ENCODE measurements at places on chromosomes 3 and 15.

DNA sequence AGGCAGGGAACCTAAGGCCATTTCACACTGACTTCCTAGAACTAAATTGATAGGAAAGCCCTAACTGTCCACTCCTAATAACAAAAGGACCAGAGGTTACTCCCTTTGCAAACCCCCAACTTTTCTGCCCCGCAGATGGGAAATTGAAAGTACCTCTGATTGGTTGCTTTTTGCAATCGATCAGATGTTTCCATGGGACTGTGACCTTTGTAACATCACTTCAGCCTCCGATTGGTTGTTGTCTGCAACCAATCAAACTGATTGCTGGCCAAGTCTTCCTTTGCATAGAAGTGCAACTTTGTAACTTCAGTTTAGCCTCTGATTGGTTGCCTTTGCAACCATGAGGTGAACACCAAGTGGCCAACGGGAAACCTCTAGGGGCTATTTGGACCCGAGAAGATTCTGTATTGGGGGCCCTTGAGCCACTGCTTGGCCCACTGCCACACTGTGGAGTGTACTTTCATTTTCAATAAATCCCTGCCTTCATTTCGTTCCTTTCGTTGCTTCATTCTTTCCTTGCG lies 11.3 kb upstream of the KNL1 start:
- DNase-seq, result no peak

GRCh38 chr3:126290325-126290724 lies 66.9 kb downstream of the KLF15 start:
- no peak for DNase-seq

DNA sequence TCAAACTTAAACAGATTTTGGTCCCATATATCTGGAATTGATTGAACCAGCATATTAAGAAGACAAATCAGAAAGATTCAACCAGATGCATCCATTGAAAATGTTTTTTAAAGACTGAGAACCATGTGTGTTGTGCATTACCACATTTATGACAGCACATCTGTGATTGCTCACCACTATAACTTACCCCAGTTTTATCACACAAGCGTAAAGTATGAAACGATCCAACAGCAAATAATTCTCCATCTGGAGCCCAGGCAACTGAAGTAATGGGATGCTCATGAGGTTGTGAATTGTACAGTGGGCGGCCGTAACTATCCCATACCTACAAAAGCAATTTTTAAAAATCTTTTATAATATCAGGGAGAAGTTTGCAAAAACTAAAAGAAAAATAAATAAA lies 43.2 kb downstream of the IFT80 start:
- no peak for DNase-seq

- no peak for DNase-seq
Observed at GRCh38 chr3:64047787-64048186, 24.5 kb upstream of the PSMD6 start.

DNA sequence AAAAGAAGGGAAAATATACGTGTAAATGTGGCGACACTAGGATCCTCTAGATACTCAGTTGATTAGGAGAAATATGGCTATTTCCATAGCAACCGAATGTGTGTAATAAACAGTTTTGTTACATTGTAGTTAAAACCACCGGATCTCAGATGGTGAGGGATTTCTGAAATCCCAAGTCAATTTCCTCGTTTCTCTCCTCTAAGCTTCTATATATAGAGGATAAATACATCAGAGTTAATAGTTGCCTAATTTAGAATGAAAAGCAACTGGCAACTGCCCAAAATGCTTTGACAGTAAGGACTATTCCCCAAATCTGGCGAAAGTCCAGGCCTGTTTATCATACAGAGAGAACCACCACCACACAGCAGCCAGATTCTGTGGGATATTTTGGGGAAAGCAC lies 112.6 kb downstream of the GABRB3 start:
- no peak for DNase-seq

GRCh38 chr15:66840615-66841390 lies 138.8 kb downstream of the SMAD6 start:
- DNase-seq, result no peak

- DNase-seq, result no peak
Observed at GRCh38 chr3:142975316-142975995, 12.0 kb upstream of the PAQR9 start.

GRCh38 chr15:101242999-101243336 lies 8.9 kb downstream of the CHSY1 start:
- no peak for DNase-seq

DNA sequence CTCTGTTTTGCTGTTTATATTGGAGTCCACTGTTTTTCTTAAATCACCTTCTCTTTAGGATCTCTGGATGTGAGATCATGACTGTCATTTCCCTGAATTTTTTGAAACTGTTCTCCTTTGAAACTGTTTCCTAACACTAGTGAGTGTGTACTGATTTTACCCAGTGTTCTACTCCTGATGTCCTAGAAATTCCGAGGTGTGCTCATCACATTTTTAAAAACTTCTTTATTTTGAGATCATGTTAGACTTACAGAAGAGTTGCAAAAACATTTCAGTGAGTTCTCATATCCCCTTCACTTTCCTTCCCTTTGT lies 292.6 kb downstream of the NFKBIZ start:
- no peak for DNase-seq

GRCh38 chr3:112074006-112074405 lies 12.2 kb upstream of the C3orf52 start:
- DNase-seq, result no peak

DNA sequence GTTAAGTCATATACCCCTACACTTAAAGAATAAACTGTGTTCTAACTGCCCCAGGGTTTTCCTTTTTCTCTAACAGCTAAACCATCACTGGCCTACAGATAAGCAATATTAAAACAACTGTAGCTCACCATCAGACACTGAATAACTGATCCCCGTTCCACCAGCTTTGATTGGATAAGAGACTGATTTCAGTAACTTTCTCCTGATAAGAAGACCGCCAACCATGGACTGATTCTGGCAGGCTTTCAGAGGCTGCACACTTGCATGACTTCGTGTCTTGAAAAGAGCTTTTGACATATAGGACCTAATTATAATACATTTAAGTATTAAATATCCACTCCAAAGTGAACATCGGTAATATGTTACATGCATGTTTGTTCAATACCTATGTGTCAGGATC lies 15.3 kb upstream of the CEP97 start:
- no peak for DNase-seq

DNA sequence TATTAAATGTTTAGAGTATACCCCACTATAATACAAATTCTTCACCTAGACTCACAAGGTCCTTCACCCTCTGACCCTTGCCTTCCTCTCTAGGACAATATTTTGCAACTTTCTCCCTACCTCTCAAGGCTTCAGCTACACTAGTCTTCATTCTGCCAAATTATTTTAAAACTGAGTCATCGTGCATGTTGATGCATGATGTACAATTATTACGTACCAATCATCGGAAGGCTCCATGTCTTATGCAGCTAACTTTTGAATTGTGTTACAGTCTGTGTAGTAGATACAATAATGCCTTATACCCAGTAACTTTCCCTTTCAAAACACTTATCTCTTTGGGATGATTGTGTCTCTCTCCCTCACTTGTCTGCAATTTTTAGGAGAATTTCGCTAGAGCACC lies 98.5 kb upstream of the ROBO2 start:
- no peak for DNase-seq

- no peak for DNase-seq
Observed at GRCh38 chr3:85574006-85574705, 615.4 kb downstream of the CADM2 start.

- no peak for DNase-seq
Observed at GRCh38 chr3:152021951-152022461, 148.6 kb downstream of the SUCNR1 start.

DNA sequence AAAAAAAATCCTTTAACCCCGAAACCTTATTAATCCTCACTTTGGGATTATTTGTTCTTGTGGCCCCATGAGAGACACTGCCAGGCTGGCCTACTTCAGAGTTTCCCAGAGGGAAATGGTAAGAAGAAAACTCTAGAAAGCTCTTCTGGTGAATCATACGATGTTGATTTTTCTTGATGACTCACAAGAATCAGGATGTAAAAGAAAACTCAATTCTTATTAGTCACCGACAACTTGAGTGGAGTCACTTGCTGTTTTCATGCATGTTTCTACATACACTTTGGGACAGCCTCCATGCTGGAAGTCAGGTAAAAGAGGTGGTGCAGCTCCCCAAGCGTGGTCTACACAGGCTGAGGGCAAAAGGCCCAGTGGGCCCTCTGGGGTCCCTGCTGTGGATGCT lies 42.8 kb downstream of the MYO5C start:
- no peak for DNase-seq

DNA sequence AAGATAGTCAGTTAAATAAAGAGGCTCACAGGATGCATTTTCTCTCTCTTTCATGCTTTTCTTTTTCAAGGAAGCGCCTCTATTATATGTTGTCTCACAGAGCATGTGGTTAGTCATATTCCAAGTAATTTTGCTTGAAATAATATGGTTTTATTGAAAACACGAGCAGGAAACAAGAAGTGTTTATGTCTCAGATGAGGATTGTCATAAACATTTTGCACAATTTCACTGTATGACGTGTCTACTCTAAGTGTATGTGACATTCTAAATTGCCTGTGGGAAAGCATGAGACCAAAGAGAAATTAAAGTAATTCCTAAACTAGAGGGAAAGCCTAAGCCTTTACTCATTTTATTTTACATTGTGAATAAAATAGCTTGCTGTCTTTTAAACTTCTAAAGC lies 818.6 kb downstream of the EPHA3 start:
- no peak for DNase-seq

- DNase-seq, result no peak
Observed at GRCh38 chr15:66229790-66230465, 23.6 kb downstream of the MEGF11 start.

GRCh38 chr3:64900156-64900555 lies 212.4 kb upstream of the ADAMTS9 start:
- DNase-seq, result no peak

GRCh38 chr3:168671091-168671490 lies 575.4 kb upstream of the GOLIM4 start:
- DNase-seq, result no peak

GRCh38 chr3:117557464-117558090 lies 848.0 kb downstream of the TUSC7 start:
- DNase-seq, result no peak

DNA sequence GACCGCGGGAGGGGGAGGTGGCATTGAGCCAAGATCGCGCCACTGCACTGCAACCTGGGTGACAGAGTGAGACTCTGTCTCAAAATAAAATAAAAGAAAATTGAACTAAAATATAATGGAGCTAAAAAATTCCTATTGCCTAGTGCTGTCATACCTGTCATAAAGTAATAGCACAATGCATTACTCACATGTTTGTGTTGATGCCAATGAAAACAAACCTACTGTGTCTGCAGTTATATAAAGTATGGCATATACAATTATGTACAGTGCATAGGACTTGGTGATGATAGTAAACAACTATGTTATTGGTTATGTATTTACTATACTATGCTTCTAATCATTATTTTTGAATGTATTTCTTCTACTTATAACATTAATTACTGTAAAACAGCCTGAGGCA lies 411.6 kb downstream of the CADM2 start:
- DNase-seq, result no peak

DNA sequence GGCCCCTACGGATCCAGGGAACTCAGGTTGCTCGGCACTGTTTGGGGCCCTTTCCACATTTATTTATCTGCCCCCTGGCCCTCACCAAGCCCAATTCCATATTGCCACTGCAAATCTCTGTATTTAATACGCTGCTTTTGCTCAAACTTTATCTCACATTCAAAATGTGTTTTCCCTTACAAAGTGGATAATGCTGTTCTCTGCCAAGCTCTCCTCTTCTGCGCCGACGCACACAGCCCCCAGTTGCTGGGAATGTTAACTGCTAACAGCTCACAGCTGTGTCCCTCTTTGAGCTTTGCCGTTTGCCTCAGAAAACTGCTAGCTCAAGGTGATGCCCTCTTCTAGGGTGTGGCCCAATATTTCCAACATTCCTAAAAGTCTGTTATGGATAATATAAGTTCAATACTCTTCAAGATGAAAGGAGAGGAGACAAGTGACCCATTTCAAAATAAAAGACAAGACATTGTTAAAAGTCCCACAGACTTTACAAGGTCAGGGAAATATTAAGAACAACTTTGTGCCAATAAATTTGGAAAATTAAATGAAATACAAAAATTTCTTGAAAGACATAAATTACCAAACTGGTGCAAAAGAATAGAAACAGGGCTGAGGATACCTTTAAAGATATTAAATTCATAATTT lies 12.6 kb upstream of the FBN1 start:
- DNase-seq, result no peak

DNA sequence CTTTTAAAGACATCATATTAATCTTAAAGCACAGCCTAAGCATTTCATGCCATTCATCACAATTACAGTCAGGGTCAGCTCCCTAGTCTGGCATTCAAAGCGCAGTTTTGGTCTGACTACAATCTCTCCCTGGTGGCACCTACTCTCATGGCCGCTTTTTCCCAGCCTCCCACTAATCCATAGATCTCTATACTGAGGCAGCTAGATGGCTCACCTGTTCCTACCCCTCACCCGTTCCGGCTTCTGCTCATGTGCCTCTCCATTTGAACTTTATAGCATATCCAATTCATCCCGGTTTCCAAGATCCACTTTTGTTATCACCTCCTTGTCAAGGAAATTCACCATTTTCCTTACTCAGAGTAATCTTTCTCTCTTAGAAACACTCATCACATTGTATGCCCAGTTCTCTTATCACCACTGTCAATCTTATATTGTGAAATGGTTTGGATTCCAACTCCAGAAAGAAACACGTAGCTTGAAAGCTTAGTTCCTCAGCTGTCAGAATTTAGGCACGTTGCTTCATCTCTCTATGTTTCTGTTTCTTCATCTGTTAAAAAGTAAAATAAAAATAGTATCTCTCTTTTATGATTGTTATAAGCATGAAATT lies 220.0 kb upstream of the UBE2E2 start:
- no peak for DNase-seq

- no peak for DNase-seq
Observed at GRCh38 chr3:170835336-170835735, 34.7 kb downstream of the RPL22L1 start.

DNA sequence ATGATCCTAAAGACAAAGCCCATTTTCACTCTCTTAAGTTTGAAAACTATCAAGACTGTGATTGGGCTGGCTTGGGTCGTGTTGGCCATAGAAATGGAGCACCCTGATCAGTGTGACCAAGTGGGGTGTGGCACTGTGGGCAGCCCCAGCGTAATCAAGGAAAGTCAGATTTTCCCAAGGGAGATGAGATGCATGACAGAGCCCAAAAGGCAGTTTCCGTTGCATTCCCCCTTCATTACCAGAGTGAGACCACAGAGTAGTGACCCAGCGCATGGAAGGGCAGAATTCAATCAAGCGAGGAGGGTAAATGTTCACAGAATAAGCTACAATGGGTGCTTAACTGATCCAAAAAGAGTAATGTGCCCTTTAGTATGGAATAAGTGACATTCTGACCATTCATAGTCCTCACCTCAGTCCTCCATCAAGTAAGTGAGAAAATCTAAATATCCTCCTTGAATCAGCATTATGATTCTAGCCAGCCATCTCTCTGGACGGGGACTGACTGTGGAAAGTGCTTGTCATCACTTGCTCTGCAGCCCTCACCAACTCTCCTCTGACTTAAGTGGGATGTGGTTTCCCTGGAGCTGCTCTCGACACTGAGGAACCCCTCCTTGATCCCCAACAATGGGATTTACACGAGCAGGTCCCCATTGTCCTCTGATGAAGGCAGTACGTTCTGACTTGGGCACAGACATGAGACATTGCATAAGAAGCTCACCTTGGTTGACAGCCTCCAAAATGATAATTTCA lies 430.5 kb downstream of the OCA2 start:
- DNase-seq, result no peak

- no peak for DNase-seq
Observed at GRCh38 chr15:65870889-65871533, 1.7 kb downstream of the RAB11A start.

Data from hematopoietic multipotent progenitor cell treated with erythropoietin and hydrocortisone succinate and interleukin-3 and kit ligand, for 15 days (in vitro differentiated cells).